Stimulated activated CD4-positive, alpha-beta T cell treated with anti-CD3 and anti-CD28 coated beads, Interleukin-1b, Interleukin-23, amount 100 ng/mL, for 48 hours (primary cell): ENCODE measurements at places on chromosomes 7 and 10.

- DNase-seq = no peak
These were observed 5.7 kb upstream of the GRID1 start for GRCh38 chr10:86372119-86372783.

DNA sequence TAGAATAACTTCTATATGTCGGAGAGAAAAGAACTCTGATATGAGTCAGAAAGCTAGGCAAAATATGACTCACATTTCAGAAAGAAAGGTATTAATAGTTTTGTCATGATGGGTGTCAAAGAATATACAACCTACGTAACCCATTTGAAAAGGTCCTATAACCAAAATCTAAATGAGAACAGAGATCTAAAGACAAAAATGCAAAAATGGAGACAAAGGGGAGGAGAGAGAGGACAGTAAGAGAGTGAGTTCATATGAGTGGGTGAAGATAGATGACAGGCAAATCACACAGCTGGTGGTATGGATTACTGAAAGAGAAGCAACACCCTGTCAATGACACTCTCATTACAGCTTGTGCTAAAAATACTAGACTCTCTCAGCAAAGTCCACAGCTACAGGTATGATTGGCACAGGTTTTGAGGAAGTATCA, 25.6 kb downstream of the ANKMY2 start:
- peak; percentile 7 for DNase-seq

- no peak for DNase-seq
These were observed 12.0 kb upstream of the DHTKD1 start for GRCh38 chr10:12056748-12057147.

- DNase-seq = no peak
These were observed 39.3 kb downstream of the BET1 start for GRCh38 chr7:93964813-93965212.

DNA sequence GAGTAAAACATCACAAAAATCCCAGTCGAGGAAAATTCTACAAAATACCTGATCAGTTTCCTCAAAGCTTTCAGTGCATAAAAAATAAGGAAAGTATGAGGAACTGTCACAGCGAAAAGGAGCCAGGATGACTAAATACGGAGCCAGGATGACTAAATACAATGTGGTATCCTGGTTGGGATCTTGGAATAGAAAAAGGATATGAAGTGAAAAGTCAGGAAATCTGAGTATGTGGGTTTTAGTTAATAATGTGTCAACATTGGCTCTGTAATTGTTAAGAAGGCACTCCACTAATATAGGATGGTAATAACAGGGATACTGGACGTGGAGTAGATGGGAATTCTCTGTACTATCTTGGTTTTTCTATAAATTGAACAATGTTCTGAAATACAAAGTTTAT, 175.5 kb downstream of the SUGCT start:
- DNase-seq = no peak

- no peak for DNase-seq
These were observed 1.3 kb upstream of the HIBADH start for GRCh38 chr7:27663989-27664331.

DNA sequence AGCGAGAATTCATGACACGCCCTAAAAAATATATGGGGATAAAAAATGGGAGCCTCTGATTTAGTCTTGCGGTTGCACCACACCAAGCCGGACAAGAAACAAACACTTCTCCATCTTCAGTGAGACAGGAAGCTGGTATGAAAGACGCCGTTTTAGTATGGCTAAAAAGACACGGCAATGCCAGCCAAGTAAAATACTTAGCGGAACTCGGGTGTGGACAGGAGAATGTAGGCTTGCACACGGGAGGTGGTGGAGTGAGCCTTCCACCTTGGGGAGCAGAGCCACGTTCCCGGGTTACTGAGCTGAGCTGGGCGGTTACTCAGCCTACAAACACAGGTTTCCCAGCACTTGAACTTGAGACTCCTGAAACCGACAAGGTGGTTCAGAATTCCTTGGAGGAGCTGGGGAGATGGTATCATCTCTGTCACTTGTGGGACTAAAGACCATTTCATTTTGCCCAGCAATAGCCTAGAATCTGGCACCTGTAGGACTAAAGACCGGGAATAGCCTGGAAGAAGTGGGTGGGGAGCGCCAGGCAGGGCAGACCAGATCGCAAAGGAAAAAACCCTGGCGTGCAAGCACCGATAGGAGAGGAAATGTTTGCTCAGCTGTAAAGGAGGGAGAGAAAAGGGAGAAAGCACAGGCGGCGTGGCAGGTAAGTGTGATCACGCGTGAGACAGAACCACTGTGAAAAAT, 34.8 kb upstream of the SEPHS1 start:
- DNase-seq = no peak

DNA sequence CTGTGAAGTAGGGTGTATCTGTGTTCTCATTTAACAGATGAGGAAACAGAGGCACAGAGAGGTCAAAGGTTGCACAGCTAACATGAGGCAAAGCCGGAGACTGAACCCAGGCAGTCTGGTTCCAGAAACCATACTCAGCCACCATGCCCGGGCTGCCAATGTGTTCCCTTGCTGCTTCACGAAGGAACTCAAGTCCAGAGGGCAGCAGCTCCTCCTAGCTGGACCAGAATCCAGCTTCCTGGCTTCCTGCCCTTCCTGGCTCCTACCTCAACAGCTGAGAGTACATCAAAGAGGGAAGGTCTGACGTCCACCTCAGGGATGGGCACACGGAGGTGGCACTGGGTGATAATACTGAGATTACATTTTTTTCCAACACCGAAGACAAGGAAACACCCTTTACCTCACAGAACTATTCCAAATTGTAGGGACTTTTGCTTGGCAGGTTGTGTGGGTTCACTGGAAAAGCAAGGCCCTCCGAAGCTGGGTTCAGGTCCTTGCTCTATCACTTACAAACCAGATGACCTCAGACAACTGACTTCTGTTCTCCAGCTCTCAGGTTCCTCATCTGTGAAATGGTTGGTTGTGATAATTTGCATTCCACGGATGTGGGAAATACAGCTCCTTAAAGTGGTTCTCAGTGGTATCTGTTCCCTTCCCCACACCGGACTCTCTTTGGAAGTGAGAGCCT, 154.1 kb upstream of the ZMIZ1 start:
- no peak for DNase-seq

DNA sequence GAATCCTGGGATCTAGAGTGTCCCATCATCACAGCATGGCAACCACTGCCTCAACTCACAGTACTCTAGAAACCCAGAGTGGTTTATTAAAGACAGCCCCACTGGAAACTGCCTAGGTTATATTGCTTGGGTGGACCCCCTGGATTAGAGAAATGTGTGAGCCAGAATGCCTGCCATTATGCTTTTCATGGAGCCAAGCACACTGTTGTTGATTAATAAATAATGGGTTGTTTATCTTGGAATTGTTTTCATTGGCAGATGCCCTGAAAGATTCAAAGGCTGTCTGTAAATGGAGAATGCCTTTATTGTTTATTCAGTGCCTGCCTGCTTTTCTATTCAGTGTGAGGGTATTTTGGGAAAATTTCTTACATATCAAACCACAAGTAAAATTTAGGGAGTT, 52.1 kb downstream of the GNAI1 start:
- no peak for DNase-seq

DNA sequence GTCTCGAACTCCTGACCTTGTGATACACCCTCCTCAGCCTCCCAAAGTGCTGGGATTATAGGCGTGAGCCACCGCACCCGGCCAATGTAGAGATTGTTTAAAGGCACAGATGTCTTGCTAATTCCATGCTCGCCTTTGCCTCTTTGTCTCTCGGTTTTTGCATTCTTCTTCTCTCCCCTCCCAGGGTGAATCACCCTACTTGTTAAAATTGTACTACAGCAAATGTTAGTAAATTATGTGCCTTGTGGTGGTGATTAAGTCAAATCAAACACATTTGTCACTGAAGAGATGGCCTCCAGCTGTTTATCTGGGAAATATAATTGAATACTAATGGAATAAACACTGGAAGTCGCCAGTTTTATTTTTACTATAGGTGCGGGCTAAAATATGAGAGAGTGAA, 384.4 kb upstream of the AUTS2 start:
- DNase-seq = no peak

- DNase-seq = no peak
These were observed 33.9 kb downstream of the PTTG1IP2 start for GRCh38 chr7:90503367-90503766.

DNA sequence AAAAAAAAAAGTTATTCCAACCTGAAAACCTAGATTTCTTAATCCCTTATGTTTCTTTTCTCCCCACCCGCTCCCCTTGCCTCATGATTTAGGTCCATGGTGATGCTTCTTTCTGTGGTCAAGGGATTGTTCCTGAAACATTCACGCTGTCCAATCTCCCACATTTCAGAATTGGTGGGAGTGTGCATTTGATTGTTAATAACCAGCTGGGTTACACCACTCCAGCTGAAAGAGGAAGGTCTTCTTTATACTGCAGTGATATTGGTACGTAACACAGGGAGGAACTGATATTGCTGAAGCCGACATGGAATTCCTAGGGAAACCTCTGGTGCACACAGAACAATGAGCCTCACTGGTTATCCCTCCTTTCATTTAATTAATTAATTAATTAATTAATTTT, 22.7 kb downstream of the DHTKD1 start:
- no peak for DNase-seq

DNA sequence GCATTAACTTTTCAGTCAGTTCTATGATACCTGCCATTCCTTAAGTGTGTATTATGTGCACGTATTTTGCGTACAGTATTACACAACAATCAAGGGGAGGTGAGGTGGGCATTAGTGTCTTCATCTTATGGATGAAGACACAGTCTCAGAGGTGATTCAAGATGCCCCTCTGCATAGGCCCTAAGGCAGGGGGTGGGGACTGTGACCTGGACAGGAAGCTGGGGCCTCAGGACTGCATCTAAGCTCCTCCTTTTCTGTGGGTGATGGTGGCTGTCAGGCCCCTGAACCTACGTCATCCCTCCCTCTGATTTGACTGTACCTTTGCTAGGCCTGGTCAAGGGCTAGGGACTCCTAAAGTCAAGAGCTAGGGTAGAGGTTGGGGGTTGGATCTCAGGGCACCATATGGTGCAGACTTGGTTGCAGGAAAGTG, 38.9 kb downstream of the HK1 start:
- peak; percentile 53 for DNase-seq
